KG1 (cell line): ENCODE measurements at places on chromosomes 6 and 20.

DNA sequence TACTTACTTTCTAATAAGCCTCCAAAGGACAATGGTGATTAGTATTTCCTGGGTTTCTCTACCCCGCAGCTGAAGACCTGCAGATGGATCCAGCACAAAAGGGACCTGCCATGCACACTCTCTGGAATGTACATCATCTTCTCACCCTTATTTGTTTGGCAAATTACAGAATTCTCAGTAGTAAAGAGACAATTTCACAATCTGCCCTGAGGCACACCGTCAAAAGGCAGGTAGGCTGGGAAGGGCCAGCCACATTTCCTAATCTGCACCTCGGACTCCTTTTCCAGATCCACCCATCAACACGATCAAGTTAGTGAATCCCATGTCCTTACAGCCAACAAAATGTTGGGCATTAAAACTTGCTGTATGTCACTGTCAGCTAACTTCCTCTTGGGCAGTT, 4.9 kb downstream of the OVOL2 start:
- no peak for DNase-seq

DNA sequence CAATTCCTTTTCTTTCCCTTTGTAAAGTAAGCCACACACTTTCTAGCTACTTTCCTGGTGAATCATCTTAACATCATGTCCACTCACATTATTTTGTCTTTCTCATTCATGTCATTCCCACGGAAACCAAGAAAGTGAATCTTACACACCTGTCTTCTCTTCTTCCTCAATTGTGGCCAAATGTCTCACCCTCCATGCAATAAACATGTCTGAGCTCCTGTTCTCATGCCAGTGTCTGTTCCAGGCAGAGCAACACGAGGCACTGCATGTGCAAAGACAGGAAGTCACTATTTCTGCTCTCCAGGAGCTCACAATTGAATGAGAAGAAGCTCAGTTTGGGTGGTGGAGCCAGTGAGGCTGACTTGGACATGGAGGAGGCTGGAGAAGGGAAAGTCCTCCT, 29.0 kb upstream of the TMEM244 start:
- DNase-seq = no peak

DNA sequence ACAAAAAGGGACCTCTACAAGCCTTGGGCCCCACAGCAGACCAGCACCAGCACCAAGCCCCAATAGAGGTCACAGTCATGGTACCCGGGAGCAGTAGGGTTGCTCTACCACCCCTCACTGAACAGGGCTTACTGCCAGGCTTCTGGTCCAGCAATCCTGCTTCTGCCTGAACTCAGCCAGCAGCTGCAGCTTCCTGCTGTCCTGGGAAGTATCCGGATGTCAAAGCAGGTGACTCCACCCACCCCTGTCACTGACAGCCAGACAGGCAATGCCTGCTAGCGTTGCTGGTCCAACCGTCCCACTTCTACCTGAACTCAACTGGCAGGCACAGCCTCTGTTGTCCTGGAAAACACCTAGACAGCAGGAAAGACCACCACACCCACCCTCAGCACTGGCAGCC, 47.0 kb upstream of the PCSK2 start:
- DNase-seq = no peak

GRCh38 chr6:165159460-165159859, 149.9 kb downstream of the C6orf118 start:
- DNase-seq = no peak

- no peak for DNase-seq
These were observed 141.9 kb upstream of the EXOC2 start for GRCh38 chr6:834866-835265.

- no peak for DNase-seq
These were observed 101.0 kb downstream of the ARHGAP18 start for GRCh38 chr6:129608886-129609537.

DNA sequence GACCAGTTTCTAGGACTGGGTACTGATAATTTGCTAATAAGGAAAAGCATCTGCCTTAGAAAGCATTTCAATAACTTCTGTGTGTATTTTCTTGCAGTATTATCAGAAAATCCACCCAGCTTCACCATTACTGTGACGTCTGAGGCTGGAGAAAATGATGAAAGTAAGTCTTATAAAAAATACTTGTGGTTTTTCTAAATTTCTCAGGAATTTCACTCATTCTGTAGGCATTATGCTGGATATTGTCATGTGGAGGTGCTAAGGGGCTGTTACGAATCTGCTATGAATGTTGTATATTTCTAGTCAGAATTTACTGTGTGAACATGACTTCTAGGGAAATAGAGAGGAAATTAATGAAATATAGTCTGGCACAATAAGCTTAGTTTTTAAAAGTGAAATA, 8.9 kb downstream of the RWDD1 start:
- no peak for DNase-seq

GRCh38 chr20:3218307-3218988, 9.2 kb downstream of the ITPA start:
- no peak for DNase-seq

- DNase-seq = peak; percentile 62
These were observed 25.3 kb downstream of the TBC1D7 start for GRCh38 chr6:13302751-13303667.

DNA sequence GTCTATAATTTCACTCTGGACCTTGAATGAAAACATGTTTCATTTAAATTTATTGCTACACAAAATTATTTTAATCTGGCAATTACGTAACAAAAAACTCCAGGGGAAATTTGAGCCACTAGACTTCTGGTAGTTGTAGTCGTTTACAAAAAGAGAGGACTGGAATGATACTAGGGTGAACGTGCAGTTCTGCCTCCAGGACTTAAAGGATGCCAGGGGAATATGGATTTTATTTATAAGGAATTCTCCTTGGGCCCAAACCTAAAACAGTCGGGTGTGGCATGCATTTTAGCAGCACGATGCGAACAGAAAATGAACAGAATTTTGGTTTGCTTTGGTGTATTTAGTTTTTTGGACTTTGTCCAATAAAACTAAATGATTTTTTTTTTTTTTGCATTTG, 76.9 kb downstream of the PRL start:
- no peak for DNase-seq

DNA sequence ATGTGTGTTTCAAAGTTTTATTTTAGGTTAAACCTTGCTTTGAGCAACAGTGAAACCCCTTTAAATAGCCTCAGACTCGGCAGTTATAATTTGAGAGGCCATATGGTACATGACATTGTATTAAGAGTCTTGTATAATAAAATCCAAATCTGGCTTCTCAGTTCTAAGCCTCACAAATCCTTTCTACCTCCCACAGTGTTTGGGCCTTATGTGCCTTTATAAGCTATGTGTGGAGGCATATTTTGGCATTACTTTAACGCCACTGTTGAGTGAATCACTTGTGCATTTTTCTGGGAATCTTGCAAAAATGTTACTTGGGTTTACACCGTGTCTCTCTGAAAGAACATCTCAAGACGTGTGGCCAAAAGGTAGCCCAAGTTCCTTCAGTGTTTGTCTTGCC, 152.4 kb downstream of the COL9A1 start:
- no peak for DNase-seq

GRCh38 chr6:133435065-133435728, 194.0 kb downstream of the EYA4 start:
- DNase-seq = no peak

GRCh38 chr6:19635728-19636127, 201.4 kb upstream of the ID4 start:
- DNase-seq = no peak

DNA sequence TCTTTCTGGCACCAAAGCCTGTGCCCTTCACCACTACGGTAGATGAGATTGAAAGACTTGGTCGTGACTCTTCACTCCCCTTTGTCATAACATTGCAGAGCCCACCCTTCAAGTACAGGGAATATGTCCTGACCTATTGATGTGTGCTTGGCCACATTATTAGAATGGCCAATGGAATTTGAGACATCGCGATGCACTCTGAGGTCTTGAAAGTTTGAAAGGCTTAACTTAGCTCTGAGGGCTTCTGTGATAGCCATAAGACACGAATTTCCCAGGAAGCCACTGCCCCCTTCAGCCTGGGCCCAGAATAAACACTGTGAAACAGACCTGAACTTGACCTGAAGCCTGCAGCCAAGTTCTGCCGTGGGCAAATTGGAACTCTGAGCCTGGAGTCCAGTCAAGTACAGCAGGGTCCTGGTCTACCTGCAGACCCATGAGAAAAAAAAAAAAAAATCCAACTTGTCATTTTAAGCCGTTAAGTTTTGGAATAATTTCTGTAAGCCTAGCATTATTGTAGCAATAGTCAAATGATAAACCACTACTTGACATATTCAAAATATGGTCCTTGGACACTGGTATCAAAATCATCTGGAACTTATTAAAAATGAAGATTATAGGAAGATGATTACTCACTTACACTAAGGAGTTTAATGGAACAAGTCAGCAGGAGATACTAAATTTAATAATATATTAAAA, 36.9 kb upstream of the TRAF3IP2 start:
- peak; percentile 8 for DNase-seq

GRCh38 chr20:18224968-18225568, 63.3 kb upstream of the ZNF133 start:
- DNase-seq = no peak

DNA sequence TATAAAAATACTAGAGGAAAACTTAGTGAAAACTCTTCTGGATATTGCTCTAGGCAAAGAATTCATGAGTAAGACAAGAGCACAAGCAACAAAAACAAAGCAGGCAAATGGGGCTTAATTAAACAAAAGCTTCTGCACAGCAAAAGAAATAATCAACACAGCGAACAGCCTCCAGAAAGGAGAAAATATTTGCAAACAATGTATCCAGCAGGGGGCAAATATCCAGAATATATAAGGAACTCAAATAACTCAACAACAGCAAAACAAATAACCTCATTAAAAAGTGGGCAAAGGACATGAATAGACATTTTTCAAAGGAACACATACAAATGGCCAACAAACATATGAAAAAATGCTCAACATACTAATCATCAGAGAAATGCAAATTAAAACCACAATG, 17.1 kb upstream of the HECA start:
- no peak for DNase-seq

DNA sequence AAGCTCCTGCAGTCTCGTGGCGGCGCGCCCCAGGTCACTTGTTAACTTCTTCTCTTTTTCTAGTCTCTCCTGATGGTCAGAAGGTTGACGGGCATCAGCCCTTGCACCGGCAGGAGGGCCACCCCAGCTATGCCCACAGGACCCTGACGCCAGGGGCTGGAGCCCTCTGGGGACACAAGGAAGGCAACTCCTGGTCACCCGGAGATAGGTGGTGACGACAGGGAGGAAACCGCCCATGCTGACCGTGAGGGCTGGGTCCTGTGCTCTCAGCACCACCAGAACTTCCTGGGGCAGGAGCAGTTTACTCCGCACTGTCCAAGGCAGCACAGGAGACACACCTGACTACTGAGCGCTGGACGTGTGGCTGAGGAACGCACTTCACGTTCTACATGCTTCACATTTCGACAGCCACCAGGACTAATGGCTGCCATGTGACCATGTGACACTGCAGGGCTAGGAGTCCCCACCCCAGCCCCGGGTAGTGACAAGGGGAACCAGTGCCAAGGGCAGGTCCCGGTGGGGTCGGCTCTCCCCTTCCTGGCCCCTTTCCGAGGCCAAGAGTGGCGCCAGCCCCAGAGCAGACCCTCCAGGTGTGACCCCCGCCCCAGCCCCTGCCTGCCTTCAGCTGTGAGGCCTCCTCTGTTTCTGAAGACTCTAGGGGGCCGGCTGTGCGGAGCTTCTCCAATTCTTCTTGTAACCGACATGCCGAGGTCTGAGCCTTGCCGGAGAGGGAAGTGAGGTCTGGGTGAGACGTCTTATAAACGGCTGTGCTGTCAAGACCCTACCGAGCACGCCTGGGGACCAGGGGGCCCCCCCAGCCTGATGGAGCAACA, 45.2 kb downstream of the DSTN start:
- no peak for DNase-seq

DNA sequence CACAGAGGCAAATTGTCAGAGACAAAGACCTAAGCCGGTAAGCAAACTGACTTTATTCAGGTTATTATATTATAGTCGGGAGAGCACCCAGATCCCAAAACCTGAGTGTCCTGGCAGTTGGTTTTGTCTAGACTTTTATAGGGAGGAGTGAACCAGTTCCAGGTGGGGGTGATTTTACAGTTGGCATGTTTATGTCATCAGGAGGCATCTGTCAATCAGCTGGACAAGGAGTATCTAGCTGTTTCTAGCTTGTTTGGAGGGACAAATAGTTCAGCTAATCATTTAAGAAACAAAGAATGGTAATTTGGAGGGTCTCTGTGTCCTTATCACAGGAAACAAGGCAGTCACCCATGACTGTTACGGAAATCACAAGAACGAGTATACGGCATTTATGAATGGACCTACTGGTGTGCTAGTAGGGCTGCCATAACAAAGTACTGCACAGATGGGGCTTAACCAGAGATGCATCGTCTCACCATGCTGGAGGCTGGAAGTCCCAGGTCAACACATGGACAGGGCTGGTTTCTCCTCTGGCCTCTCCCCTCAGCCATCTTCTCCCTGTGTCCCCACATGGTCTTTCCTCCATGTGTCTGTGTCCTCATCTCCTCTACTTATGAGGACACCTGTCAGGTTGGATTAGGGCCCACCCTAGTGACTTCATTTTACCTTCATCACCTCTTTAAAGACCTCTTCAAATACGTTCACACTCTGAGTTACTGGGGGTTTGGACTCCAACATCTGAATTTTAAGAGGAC, 122.7 kb downstream of the LY86 start:
- DNase-seq = no peak

- DNase-seq = no peak
These were observed 79.6 kb downstream of the CDK19 start for GRCh38 chr6:110735666-110736065.

GRCh38 chr6:90610751-90611542, 24.1 kb upstream of the MAP3K7 start:
- no peak for DNase-seq

GRCh38 chr6:1178590-1178989, 133.3 kb upstream of the FOXQ1 start:
- no peak for DNase-seq

GRCh38 chr6:2861822-2862164, 20.1 kb upstream of the SERPINB1 start:
- no peak for DNase-seq

GRCh38 chr6:143982968-143983367, 25.1 kb downstream of the PLAGL1 start:
- DNase-seq = no peak

- no peak for DNase-seq
These were observed 82.2 kb downstream of the AGPAT4 start for GRCh38 chr6:161191671-161192070.

DNA sequence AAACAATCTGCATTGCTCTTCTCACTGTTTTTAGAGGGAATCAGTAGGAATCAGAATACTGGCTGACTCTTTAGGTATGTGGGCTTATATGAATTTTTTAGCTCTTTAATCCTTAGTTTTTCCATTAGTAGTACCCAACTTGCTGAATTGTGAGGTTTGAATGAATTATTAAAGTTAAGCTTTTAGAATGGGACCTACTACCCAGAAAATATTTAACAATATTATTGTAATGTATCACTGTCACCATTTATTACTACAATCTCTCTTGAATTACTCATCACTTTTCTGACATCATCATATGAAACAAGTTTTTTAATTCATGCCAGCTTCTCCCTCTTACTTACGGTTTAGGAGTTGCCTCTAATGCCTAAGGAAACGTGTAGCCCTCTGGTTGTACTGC, 212.7 kb downstream of the BCKDHB start:
- DNase-seq = no peak
